ENCODE measurements at places on chromosomes 6 and 20.

- DNase-seq = no peak
These were observed 173.8 kb upstream of the RAB32 start for GRCh38 chr6:146369866-146370265.

DNA sequence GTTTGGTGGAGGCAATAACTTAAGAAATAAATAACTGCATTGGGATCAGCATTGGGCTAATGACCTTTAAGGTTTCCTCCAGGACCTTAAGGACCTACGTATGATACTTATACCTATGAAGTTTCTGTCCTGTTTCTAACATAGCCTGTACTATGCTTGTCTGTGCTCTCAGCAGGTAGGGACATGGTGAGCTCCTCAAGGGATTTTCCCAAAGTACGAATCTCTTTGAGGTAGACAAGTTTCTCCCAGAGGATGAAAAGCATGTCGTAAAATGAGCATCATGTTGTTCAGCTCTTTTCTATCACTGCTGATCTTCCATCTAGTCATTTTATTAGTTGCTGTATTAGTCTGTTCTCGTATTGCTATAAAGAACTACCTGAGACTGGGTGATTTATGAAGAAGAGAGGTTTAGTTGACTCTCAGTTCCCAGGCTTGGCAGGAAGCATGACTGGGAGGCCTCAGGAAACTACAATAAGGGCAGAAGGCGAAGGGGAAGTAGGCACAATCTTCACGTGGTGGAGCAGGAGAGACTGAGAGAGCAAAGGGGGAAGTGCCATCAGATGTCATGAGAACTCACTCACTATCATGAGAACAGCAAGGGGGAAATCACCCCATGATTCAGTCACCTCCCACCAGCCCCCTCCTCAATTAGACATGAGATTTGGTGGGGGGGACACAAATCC lies 77.8 kb upstream of the TGM3 start:
- DNase-seq = peak; percentile 61

DNA sequence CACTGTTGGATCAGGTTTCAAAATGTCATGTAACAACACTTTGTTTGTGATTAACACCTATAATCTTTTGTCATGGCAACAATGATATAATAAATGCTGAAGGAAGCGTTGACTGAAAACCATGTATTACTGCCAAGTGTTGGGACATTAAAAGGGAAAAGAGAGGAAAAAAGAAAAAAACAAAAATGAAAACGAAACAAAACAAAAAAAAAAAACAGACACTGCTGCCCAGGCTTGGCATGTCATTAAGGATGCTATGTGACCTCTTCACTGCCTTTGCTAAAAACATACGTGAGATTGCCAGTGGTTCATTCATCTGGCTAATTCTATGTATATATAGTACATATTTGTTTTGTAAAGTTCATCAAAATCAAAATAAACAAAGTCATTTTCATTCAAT lies 516.7 kb upstream of the RNF217 start:
- DNase-seq = no peak

DNA sequence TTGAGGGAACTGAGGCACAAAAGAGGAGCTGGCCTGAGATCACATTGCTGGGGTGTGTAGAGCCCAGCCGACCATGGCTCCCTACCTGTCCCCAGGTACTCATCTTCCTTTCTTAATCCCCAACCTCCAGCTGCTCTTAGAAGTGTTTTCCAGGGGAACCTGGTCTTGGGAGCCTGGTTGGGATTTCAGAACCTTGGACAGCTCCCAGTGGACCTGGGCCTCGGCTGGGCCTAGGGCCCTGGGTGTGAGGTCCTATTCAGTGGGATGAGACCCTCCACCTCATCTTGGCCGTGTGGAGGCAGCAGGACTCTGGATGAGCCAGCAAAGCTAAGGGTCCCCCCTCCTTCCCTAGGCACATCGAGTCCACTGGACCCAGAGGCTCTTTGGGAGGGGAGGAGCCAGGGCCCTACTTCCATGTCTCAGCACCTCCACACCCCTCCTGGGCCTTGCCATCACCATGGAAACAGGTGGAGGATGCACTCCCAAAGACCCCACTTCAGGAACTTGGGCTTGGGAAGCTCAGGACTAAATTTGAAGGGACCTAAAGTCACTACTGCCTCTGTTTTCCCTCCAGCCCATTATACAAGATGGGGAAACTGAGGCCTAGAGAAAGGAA lies 38.5 kb downstream of the DLGAP4 start:
- DNase-seq = peak; percentile 4

DNA sequence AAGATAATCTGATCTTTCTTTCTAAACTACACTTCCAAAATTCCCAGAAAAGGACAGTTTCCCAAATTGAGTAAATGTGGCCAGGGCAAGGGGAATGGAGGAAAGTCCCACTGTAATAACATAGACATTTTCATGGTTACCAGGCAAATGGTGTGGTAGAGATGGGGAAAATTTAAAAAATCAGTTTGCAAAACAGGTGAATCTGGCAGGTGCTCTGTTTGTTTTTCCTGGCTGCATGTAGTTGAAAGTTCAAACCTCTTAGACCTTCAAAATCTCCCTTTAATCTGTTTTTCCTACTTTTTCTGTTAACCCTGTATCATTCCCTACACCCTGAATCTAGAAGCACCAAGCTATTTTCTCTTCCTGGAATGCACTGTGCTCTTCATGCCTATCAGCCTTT lies 2.0 kb upstream of the BCKDHB start:
- no peak for DNase-seq

- DNase-seq = peak; percentile 18
These were observed 30.4 kb upstream of the PREX1 start for GRCh38 chr20:48858075-48858790.

- no peak for DNase-seq
These were observed 150.7 kb downstream of the OPN5 start for GRCh38 chr6:47932575-47932974.

DNA sequence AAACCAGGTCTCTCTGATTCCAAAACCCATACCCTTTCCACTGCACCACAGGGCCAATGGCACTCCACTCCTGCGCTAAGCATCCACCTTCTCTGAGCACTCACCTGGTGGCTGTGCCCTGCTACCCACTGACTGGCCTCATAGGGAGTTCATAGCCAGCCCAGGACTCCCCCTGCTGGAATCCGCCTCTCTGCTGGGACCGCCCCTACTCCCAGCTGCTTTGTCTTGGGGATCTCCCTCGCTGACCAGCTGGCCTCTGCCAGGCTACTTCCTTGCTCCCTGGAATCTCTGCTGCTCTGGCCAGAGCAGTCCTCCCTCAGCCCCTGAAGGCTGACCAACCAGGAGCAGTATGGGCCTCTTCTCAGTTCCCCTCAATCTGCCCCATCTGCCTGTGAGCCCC lies 129.7 kb downstream of the FAXC start:
- DNase-seq = no peak

GRCh38 chr6:131414956-131415355 lies 158.1 kb upstream of the ARG1 start:
- no peak for DNase-seq

DNA sequence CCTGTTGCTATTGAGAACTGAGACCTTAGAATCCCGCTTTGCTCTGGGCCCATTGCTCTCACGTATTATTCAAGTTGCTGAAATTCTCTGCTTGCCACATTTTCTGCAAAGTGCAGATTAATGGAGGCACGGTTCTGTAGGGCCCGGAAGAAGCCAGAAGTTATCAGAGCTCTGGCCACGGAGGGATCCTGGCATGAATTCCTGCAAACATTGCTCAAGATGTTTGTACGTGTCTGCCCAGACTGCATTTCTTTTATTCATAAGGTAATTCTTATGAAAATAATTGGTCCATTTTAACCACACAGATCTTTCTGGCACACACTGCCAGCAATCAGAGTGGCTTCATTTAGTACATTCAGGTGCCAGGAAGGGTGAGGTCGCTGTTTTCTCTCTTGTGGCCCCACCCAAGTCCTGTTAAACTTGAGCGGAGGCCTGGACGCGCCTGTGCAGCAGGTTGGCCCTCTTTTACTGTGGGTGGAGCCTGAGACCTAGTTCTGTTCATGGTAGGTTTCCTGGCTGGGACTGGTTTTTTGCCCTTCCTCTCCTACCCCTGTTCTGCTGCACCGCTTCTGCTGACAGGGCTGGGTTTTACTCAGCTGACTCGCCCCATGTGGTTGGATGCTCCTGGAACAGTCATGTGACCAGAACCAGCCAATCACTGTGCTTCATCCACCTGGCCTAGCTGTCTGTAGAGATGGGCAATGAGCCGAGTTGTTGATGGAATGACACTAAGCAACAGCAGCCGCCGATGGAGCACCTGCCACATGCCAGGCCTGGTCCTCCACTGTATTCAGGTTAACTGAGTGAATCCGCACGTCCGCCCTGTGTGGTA lies 230.2 kb downstream of the CDH4 start:
- DNase-seq = no peak

Data from HL-60 (cell line).